ENCODE measurements at places on chromosomes 2 and 18.

- DNase-seq, result no peak
These were observed 387.0 kb upstream of the CDH19 start for GRCh38 chr18:66990909-66991308.

- DNase-seq, result no peak
These were observed 21.9 kb downstream of the THAP4 start for GRCh38 chr2:241615041-241615440.

DNA sequence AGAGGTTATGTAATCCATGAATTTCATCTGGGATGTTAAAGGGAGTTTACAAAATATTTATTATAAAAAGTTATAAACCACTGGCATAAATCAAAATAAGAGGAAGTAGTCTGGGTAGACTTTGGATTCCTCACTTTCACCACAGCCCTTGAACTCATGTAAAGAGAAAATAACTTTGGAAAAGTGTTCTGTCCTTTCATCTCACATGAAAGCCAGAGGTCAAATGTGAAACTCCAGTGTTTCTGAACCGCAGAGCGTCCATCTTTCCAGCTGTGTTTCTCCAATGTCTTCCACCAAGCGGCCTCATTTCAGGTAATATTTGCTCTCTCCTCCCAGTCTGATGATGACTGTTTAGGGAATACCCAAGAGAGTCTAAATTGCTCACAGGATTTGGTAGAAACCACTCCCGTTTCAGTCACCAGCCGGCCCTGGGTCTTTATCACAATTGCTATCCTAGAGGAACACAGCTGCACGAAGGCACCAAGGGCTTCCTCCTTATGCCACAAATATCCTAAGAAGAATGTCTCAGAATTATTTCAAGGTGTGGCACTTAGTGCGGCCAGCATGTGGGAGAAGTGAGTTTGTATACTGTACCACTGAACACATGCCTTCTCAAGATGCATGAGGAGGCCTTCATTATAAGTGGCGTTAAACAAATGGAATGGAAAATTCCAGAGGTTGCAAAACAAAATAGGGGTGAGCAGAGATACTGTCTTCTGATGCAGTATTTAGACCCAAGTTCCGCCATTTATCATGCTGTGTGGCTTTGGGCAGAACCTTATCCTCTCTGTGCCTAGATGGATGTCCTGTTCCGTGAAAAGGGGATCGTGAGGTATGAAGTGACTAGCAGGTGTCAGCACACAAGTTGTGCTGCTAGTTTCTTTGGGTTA lies 63.8 kb downstream of the ACTR2 start:
- DNase-seq, result no peak

DNA sequence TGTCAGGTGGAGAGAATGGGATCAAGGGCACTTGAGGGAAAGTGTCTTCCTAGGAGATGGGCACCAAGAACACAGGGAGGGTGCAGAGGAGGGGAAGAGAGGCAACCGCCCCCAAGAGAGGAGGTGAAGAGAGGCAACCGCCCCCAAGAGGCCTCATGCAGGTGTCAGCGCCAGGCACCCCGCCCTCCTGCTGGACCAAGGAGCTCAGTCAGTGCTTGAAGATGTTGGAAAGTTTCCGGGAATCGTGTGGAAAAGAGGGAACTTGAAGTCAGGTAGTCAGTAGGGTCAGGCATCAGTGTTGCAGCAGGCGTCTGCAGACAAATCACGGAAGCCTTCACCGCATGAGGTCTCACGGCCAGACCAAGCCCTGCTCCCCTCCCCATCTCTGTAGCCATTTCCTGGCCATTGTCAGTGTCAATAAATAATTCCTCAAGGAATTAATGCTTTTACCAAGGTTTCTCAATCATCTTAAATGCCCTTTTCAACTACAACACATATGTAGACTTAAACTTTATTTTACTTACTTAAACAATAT lies 353.1 kb downstream of the EIPR1 start:
- DNase-seq, result no peak
